GM03348 (cell line): ENCODE measurements at places on chromosomes 12 and 14.
A peak's percentile ranks its signal among the peaks of the same experiment; 100 is the strongest.

DNA sequence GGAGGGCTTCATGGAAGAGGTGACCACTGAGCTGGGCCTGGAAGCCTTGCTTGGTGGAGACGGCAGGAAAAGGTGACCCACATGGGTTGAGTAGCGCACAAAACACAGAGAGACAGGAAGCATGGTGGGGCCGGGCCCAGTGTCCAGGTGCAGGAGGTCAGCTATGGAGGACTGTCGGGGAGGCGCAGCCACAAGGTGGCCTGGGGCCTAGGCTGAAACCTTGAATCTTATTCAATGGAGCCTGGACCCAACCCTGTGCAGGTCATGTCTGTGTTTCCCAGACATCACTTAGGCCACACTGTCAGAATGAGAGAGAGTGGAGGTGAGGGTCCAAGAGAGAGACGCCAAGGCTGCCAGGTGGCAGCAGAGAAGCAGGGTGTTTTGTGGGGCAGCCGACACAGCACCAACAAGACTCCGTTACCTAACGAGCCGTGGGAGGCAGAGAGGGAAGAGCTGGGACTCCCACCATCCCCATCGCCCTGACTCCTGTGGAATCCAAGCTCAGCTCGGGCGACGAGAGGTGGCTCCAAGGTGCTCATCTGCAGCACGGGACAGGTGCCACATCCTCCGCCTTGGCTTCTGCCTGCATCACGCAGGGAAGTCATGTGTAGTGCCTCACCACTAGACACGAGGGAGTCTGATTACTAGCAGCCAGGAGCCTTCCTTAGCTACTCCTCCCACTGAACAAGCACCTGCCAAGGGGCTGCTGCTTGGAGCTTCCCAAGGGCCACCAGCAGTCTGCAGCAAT lies 38.7 kb downstream of the DEGS2 start:
- no peak for DNase-seq

- DNase-seq = no peak
Observed at GRCh38 chr14:37824939-37825712, 229.7 kb downstream of the TTC6 start.

- no peak for DNase-seq
Observed at GRCh38 chr12:58250077-58250476, 308.7 kb downstream of the ATP23 start.

DNA sequence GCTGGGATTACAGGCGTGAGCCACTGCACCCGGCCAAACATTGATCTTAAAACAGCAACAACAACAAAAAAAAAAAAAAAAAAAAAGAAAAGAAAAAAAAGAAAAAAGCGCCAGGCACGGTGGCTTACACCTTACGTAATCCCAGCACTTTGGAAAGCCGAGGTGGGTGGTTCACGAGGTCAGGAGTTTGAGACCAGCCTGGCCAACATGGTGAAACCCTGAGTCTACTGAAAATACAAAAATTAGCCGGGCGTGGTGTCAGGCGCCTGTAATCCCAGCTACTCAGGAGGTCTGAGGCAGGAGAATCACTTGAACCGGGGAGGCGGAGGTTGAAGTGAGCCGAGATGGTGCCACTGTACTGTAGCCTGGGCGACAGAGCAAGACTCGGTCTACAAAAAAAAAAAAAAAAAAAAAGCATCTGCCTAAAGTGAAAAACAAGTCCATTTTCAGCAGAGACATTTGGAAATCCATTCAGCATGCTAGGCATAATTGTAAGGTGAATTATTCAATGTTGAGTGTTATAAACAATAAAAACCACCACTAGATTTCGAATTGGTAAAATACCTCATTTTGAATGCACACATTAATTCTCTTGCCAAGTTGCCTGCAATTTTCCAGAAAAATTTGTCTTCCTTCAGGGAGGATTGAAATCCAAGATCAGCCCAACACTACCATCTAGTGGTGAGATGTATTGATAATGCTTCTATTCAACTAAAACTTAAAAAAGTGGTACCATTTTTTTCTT lies 8.0 kb upstream of the CERS5 start:
- peak; percentile 52 for DNase-seq

GRCh38 chr14:105124823-105125222 lies 43.8 kb downstream of the JAG2 start:
- DNase-seq = no peak

- no peak for DNase-seq
Observed at GRCh38 chr14:52948039-52948438, 2.8 kb downstream of the FERMT2 start.

GRCh38 chr14:79920180-79920692 lies 291.1 kb downstream of the DIO2 start:
- no peak for DNase-seq

DNA sequence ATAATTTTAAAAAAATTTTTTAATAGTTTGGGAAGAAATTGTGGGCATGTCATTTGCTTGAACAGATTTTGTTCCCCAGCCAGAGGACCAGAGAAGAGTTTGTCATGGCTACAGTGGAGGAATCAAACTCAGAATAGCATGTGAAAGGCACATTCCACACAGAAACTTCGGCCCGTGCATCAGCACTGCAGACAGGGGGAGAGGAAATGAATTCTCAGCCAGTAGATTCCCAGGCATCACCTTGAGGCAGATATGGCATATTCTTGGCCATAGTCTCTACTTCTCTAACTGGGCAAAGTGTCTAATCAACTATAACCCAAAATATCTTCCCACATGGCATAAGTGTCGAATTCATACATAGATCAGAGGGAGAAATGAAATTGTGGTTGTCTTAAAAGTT lies 153.3 kb downstream of the PRKCH start:
- no peak for DNase-seq

DNA sequence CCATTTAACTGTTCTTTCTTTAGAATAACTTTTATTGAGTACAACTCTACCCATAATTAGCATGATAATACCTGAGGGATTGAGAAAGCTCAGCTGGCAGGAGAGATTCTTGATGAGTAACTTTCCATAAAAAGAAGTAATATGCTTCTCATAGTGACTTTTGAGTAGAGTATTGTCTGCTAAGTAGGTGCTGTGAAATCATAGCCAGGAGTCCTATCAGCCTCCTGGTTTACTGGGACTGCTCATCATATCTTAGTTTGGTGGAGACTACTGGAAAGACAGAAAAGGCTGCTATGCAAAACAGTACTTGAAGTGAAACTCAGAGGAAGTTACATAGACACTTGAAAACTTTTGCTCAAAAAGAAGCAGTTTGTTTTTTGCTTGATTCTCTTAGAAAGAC lies 113.3 kb upstream of the ATP2B1 start:
- no peak for DNase-seq

- no peak for DNase-seq
Observed at GRCh38 chr12:118850244-118850825, 131.0 kb upstream of the SRRM4 start.

GRCh38 chr14:89624500-89625156 lies 207.6 kb upstream of the FOXN3 start:
- DNase-seq = no peak

DNA sequence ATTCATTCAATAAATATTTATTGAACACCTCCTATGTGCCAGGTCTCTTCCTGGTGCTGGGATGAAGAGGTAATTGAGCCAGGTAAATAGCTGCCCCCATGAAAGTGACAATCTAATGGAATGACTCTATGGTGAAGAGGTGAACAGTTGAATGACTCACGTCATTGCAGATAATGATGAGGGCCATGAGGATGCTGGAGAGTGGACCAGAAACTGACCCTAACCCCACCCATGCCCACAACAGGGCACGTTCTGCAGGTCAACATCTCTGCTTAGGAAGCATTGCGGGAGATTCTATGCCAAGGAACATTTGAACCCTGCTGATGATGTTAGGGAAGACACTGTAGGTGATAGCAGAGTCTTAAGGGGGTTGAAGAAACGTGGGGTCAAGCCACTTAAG lies 788.9 kb upstream of the TBX3 start:
- DNase-seq = no peak

- DNase-seq = no peak
Observed at GRCh38 chr12:98422812-98423211, 92.6 kb upstream of the TMPO start.

- DNase-seq = no peak
Observed at GRCh38 chr12:27623645-27624044, 72.6 kb upstream of the REP15 start.

- no peak for DNase-seq
Observed at GRCh38 chr12:108805136-108805535, 52.2 kb downstream of the SSH1 start.

GRCh38 chr14:105505101-105505500 lies 14.1 kb downstream of the TEDC1 start:
- DNase-seq = no peak

- DNase-seq = no peak
Observed at GRCh38 chr12:19093218-19093617, 36.3 kb upstream of the PLEKHA5 start.

- DNase-seq = no peak
Observed at GRCh38 chr12:66584673-66585072, 94.2 kb downstream of the GRIP1 start.

DNA sequence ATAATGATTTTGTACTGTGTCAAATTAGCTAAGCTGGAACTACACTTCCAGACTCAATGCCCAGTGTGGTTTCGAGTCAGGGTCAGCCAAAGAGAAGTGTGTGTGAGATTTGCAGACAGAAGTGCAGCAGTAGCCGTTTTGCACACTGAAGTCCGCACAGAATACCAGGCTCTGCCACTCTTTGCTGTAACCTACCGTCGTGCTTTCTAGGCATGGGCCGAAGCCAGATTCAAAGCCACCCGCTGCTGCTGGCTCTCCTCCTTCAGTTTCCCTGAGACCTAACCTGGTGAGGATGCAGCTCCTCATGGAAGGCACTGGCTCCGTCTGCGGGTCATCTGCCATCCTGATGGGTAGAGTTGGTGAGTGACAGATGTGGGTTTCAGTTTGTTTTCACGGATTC lies 48.8 kb downstream of the LRTM2 start:
- DNase-seq = no peak

GRCh38 chr14:71799841-71800240 lies 132.4 kb upstream of the RGS6 start:
- DNase-seq = no peak

- no peak for DNase-seq
Observed at GRCh38 chr14:24794644-24795305, 160.8 kb upstream of the GZMB start.

- peak; percentile 40 for DNase-seq
Observed at GRCh38 chr12:99386907-99387306, 260.6 kb upstream of the GARIN6 start.

DNA sequence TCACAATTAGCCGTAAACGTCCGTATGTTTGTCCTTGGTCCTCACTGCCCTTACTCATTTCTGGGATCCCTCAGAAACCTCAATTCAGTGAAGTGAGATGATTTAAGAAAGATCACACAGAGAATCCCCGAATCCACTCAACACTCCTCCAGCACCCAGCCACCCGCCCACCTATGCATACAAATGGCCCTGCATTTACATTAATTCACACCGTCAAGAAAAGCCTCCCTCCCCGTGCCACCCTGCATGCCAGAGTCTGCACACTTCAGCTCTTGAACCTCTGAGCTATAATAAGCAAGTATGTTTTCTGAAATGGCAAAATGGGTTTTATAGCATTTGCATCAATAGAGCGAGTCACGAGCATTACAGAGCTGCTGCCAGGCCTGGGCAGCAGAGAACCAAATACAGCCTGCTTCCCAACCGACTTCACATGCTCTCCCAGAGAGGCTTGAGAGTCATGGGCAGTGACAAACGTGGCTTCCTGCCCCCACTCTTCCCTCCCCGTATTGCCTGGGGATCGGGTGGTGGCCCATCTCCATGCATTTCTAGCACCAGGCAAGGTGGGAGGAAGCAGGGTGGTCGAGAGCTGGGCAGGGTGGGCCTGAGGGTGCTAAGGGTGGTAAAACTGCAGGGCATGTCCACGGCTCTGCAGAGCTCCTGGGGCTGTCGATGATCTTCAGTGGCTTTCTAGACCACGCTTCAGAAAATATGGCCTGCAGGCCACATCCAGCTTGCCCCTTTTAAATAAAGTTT lies 177.6 kb downstream of the RIMBP2 start:
- no peak for DNase-seq

DNA sequence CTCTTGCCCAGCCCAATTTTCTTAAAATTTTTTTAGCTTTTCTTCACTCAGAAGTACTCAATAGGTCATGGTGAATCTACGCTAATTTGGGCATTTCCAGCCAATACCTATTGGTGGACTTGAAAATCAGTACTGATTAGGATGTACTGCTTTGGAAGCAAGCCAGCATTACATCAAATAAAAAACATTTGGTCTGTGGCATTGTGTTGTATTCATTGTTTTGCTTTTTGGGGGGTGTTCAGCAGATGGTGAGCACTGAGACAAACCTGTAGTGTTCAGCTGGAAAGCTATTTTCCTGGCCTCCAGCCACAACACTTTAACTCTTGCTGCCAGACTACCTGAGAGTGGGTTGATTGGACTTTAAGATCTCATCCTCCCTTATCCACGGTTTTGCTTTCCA lies 4.0 kb downstream of the MAPKAPK5 start:
- DNase-seq = no peak

- DNase-seq = no peak
Observed at GRCh38 chr14:53409289-53409688, 256.2 kb upstream of the DDHD1 start.

DNA sequence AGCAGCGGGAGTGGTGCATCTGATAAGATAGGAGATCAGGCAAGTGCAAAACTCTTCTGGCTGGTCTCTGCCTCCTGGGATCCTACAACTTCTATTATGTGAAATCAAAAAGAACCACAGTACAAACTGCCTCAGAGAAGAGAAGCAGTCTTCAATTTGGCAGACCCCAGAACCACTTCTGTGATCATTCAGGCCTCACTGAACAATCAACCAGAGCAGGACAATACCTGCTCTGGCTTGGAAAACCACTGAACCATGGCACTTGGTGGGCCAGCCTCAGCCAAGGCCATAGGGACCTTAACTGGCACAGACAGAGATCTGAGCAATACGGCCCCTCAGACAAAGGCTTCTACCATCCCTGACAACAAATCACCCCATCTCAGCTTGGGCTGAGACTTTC lies 103.0 kb downstream of the NDUFA12 start:
- no peak for DNase-seq

DNA sequence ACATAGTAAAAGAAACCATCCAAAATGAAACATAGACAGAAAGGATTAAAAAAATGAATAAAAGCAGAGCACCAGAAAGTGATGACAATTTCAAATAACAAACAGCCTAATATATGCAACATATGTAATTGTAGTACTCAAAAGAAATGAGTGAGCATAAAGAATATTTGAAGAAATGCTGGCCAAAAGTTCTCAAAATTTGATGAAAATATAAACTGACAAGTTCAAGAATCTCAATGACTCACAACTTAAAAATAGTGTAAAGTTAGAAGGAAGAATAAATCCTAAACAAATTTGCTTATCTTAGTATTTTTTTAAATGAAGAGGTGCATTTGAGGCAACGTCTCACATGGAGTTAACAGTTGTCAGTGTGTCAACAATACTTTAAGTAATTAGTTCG lies 498.9 kb downstream of the SLC6A15 start:
- DNase-seq = no peak

DNA sequence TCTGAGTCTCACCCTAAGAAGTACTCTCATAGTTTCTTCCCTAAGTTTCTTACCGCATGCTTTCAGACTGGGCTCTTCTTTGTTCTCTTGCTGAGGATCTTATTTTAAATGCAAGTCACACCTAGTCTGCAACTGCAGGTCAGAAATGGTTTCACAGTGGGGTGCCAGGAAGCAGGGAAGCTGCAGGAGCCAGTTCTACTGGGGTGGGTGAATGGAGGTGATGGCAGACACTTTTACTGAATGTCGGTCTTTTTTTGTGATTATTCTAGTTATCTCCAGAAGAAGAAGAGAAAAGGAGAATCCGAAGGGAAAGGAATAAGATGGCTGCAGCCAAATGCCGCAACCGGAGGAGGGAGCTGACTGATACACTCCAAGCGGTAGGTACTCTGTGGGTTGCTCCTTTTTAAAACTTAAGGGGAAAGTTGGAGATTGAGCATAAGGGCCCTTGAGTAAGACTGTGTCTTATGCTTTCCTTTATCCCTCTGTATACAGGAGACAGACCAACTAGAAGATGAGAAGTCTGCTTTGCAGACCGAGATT lies 1.7 kb downstream of the FOS start:
- DNase-seq = no peak
